GM12865 (cell line): ENCODE measurements at places on chromosomes 5 and 9.

DNA sequence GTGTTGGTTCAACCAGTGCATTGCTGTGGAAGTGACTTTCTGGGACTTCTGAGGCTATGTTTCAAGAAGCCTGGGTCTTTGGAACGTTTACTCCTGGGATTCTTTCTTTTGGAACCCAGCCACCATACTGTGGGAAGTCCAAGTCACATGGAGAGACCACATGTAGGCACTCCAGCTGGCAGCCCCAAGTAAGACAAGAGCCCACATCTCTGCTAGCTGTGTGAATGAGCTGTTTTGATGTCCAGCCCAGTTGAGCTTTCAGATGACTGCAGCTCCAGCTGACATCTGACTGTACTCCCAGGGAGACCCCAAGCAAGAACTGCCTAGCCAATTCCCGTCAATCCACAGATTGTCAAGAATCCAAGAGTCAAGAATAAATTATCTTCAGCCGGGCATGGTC lies 60.1 kb upstream of the SPATA31D4 start:
- no peak for DNase-seq

- DNase-seq: no peak
These were observed 164.9 kb upstream of the RAI14 start for GRCh38 chr5:34491251-34491620.

DNA sequence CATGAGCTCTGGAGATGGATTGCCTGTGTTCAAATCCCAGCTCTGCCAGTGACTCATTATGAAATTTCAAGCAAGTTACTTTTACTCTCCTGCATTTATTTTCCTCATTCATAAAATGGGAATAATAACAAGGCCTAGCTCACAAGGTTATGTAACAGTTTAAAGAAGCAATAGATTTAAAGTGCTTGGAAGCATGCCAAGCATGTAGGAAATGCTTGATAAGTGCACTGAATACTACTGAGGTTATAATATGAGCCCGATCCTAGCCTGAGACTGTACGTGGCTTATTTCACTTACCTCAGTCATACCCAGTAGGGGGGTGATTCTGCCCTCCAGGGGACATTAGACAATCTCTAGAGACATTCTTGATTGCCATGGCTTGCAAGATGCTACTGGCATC lies 734.1 kb upstream of the WWC1 start:
- DNase-seq: no peak

DNA sequence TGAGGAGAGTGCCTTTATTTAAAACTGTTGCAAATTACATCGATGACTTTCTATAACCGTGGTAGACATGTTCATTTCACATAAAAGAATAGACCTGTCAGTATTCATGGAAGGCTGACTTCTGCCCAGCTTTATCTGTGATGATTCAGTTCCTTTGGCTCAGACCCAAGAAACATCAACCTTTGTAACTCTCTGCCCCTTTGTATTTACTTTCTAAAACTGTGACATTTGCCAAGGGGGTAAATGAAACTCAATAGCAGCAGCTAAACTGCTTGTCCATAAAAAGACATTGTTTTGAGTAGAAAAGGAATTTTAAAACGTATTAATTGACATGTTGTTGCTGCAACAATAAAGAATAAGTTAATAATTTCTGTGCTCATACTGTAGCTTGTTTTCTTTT lies 137.8 kb upstream of the ANKH start:
- DNase-seq: no peak

GRCh38 chr5:81665795-81666194 lies 85.1 kb downstream of the SSBP2 start:
- DNase-seq: no peak

DNA sequence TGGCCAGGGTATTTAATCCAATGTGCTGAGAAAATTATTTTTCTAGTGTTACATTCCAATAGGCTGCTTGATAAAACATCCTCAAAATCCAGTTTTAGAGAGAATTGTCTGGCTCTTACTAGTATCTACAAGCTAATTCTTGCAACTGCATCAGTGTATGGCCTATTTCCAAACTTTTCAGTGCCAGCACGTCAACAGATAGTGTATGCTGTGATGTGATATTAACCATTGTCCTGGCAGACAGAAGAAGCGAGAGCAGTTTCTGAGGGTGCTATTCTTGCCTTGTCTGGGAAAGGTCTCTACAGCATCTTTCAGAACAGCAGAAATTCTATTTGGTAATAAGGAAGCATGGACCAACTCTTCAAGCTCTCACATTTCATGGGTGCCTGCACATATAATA lies 174.2 kb upstream of the CDH12 start:
- no peak for DNase-seq

GRCh38 chr9:36151316-36152210 lies 15.0 kb downstream of the GLIPR2 start:
- peak; percentile 93 for DNase-seq

DNA sequence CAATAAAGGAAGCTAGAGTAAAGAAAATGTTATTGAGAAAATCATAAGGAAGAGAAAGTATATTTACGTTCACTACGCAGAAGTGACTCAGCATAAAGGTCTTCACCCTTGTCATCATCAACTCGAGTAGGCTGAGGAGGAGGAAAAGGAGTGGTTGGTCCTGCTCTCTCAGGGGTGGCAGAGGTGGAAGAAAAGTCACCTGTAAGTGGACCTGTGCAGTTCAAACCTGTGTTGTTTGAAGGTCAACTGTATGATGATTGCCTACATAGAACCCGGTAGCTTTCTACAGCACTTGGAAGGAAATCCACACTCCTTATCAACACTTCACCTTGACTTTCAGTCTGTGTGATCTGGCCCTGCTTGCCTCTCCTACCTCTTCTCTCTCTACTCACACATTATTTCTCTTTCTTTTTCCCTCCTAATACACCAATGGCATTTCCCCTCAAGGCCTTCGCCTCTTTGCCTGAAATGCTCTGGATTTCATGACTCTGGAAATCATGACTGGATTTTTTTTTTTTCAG lies 109.3 kb upstream of the CPEB4 start:
- no peak for DNase-seq

DNA sequence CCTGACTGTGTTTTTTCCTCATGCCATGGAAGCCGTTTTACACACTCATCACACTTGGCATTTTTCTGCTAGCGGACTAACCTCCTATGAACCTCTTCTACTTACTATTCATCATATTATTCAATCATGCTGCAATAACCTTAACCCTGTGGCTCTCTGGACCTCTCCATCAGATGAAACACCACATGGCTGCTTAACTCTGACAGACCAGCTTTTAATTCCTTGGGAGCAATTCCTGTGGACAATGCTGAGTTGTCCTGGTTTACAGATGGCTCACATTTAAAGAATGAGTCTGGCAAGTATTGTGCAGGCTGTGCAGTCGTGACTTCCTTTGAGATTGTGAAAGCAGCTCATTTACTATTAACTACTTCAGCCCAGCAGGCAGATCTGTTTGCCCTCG lies 9.0 kb downstream of the OR1J1 start:
- no peak for DNase-seq

DNA sequence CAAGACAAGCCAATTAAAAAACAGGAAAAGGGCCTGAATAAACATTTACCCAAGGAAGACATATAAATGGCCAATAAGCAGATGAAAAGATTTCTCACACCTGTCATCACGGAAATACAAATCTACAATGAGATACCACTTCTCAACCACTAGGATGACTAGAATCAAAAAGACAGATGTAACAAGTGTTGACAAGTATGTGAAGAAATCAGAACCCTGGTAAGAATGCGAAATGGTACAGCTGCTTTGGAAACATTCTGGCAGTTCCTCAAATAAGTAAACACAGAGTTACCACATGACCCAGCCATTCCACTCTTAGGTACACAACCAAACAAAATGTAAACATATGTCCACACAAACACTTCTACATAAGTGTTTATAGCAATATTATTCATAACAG lies 32.5 kb downstream of the LEAP2 start:
- DNase-seq: no peak

- peak; percentile 8 for DNase-seq
These were observed 68.8 kb downstream of the ITGA1 start for GRCh38 chr5:52856564-52856963.

DNA sequence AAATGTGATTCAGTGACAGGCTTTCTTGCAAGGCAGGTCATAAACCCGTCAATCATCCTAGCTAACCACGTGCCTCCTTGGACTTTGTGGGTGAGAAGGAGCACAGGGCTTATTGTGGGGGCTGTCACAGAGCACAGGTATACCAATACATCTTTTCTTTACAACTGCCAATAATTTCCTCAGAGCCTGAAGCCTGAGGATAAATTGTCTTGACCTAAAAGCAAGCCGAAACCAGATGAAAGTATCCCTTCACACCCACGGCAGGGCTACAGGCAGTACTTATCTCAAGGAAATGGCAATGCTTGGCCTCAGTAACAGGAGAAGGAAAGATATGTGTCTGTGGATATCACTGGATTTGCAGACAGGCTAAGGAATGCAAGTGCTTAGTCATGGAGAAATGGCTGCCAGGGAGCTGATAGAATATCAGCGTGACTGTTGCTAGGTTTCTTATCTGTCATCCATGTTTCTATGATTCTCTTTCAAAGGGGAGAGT lies 90.3 kb upstream of the ZNF366 start:
- DNase-seq: no peak

DNA sequence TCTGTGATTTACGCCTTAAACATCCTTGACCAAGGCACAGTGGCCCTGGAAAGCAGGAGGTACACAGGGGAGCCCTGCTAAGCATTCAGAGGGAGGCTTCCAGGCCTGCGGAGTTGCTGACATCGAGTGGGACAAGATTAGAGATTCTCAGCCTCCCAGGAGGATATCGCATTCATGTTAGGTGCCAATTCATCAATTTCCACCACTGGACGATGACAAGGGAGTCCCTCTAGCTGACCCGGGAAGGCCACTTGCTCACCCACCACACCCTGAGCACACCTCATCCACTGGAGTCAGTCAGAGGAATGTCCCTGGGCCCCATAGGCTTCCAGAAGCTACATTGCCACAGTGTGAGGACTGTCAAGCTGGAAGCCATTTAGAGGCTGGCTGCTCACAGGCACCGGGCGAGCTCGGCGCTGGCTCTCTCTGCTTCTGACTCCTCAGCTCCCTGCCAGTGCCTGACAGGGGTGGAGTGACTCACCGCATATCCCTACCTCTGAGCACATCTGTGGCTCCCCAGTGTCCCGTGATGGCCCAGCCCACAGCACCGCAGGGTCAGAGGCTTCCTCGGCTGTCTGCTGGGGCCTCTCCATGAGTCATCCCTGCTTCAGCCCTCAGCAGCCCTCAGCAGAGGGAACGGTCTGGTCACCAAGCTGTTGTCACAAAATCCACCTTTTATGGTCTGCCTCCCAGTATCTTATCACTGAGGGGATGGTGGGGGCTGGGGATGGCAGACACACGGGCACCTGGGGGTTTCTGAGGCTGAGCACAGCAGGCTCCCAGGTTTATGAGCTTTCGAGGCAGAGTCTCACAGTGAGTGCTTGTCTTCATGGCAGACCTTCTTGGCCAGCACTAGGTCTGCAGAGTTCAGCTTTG lies 117.5 kb downstream of the ZNF608 start:
- DNase-seq: no peak

- no peak for DNase-seq
These were observed 17.8 kb upstream of the ZNF618 start for GRCh38 chr9:113858282-113858681.

GRCh38 chr5:122101636-122102285 lies 23.7 kb upstream of the LOX start:
- peak; percentile 42 for DNase-seq

- DNase-seq: no peak
These were observed 1.6 kb downstream of the SOWAHA start for GRCh38 chr5:132814503-132815294.

DNA sequence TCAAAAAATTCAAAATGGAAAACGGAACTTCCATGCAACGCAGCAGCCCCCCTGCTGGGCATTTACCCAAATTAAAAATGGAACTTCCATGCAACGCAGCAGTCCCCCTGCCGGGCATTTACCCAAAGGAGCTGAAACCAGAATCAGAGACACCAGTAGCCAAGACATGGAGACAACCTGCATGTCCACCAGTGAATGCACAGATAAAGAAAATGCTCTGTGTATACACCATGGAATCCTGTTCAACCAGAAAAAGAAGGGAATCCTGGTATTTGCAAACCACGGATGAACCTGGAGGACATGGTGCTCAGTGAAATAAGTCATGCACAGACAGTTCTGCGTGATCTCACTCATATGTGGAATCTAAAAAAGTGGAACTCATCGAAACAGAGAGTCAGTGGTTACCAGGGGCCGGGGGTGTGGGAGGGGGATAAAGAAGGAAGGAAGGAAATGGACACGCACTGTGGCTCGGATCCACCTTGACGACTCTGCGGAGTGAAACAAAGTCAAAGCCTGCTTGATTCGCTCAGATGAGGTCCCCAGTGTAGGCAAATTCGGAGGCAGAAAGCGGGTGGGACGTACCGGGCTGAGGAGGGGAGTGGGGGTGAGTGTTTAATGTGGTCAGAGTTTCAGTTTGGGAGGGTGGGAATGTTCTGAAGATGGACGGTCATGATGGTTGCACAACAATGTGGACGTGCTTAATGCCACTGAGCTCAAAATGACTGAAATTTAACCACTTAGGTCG lies 40.2 kb upstream of the EXOC3 start:
- peak; percentile 92 for DNase-seq

DNA sequence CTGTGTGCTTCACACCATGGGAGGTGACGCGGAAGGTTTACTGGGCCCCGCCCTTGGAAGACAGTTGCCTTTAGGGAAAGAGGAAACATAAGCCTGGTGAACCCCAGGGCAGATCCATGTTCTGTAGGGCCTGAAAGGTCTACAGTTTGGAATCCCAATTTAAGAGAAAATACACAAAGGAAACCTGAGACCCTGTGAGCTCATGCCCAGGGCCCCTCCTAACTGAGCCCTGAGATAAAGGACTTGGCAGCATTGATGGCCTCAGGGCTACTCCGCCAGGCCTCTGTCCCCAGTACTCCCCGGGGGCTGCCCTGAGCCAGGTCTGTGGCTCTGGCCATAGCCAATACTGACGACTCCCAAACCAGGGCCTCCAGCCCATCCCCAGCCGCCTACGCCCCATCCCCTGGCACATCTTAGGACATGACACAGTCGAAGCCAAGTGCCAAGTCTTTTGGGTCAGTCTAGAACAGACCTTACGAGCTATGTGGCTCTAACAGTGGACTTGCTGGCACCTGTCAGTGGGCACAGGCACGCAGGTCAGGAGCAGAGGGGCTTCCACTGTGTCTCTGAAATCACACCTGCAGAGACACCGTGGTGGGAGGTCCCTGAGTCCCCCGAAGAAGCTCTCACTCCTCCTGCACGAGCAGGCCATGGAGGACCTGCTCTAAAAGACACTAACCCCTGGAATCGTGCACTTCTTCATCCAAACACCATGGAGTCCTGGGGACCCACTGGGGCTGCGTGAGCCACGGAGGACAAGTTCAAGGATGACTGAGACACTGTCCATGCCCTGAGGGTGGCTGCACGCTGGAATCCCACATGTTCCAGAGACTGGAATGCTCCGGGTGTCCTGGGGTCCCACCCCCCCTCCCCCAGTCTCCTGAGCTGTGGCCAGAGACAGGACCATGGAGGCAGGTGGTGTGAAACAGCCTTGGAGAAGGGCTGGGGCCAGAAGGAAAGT lies 40.3 kb upstream of the BARHL1 start:
- DNase-seq: no peak

DNA sequence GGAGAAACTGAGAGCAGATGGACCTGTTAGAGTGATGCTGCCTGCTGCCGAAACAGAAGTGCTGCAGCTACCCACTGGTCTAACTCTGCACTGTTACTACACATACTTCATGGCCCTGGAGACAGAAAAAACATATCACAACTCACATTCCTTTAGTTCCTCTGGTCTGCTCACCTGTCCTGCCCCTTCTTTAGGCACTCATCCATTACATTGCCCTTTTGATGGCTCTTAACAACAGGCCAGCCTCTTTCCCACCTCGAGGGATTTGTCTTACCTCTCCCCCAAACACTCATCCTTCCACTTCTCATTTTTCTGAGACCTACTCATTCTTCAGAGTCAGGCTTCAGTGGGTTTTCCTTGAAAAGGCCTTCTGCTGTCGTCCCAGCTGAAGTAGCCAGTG lies 49.2 kb downstream of the KCTD16 start:
- DNase-seq: no peak
